Cardiac fibroblast (primary cell): ENCODE measurements at places on chromosomes 11 and 22.
A peak's percentile ranks its signal among the peaks of the same experiment; 100 is the strongest.

DNA sequence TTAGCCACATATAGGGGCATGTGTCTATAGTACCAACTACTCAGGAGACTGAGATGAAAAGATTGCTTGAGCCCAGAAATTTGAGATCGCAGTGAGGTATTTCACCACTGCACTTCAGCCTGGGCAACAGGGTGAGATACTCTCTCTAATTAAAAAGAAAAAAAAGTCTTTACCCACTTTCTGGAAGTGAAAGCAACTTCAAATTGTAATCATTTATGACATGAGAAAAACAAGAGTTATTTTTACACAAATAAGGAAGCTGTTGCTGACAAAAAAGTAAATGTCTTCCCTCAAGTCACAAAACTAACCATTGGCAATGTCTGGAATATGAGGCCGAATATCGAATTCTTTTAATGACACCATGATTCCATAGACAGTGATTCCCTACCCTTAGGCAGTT, 71.4 kb downstream of the GLYATL1 start:
- no peak for DNase-seq

GRCh38 chr11:120899720-120900119, 124.2 kb upstream of the TBCEL start:
- DNase-seq = no peak

- DNase-seq = no peak
Measured at GRCh38 chr11:129972611-129973010, 30.0 kb downstream of the PRDM10 start.

- DNase-seq = peak; percentile 96
Measured at GRCh38 chr11:859394-860131, 16.9 kb downstream of the TSPAN4 start.

GRCh38 chr11:122584670-122585069, 70.9 kb upstream of the UBASH3B start:
- DNase-seq = no peak

DNA sequence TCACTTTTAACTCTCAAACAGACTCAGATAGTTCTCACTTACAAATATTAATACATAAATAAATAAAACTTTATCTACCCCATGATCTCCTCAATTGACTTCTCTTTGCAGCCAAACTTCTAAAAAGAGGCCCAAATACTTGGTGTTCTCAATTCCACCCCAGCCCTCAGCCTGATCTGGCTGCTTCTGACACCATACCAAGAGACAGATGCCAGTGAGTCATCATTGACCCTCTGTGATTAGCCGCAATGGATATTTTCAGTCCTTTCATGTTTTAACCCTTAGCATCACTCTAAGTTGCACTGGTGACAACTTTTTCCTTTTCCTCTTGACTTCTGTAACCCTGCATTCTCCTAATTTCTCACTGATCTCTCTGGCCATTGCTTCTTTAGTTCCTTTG, 184.1 kb upstream of the ARHGAP20 start:
- peak; percentile 74 for DNase-seq
